ENCODE measurements at places on chromosomes 13 and 19.
A peak's percentile ranks its signal among the peaks of the same experiment; 100 is the strongest.

- DNase-seq = no peak
Observed at GRCh38 chr13:27026396-27026795, 145.2 kb downstream of the USP12 start.

GRCh38 chr19:8240274-8241229 lies 31.4 kb downstream of the CERS4 start:
- DNase-seq = peak; percentile 30

- no peak for DNase-seq
Observed at GRCh38 chr13:75637181-75637750, 1.1 kb downstream of the LMO7 start.

- no peak for DNase-seq
Observed at GRCh38 chr19:18833141-18833476, 1.4 kb downstream of the UPF1 start.

DNA sequence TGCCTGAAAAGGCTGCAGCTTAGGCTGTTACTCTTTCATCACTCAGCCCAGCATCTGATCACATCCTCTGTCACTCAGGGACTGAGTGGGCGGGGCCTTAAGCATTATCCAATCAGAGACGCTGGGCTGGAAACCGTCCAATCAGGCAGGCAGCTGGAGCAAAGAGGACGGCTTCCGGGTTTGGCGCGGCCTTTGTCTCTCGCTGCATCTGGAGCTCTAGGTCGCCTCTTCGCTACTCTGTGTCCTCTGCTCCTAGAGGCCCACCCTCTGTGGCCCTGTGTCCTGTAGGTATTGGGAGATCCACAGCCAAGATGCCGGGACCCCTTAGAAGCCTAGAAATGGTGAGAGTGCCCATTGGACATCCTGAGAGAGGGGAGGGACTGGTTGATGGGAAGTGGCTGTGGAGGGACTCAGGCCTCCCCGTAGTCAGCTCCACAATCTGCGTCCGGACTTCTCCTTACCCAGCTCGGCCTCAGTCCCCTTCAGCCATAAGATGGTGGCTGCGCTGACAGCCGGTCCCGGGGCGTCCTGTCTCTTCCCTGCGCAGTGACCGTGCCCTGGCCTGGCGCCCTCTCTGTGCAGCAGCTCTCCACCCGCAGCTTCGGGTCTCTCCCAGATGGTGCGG lies at the start of gene ZNF486:
Gene ZNF486, plus strand, starts transcription at position 195 of the 625 bp plus-strand sequence. Its CDS starts 117 bp downstream, at position 312.
- peak; percentile 23 for DNase-seq

GRCh38 chr13:31199849-31200636 lies at the start of gene B3GLCT:
TSS of gene B3GLCT (plus strand) at chr13:31199975. CDS start at chr13:31200085, 110 bp downstream.
- no peak for DNase-seq

DNA sequence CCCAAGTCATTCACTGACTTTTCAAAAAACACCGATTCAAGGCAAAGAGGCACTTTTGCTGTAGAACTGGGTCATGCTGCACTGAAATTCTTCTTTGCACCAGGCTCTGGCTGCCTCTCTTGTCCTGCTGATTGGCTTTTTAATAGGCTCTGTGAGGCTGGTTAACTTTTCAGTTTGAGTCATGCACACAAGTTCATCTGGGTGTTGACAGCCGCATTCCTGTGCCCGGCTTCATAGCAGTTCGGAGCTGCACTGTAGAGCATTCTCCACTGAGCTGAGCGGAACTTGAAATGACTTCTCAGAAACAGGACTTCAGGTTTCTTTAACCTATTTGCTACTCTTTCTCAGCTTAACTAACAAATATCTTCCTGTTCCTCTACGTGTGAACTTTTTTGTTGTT lies 978.3 kb downstream of the UQCRFS1 start:
- no peak for DNase-seq

DNA sequence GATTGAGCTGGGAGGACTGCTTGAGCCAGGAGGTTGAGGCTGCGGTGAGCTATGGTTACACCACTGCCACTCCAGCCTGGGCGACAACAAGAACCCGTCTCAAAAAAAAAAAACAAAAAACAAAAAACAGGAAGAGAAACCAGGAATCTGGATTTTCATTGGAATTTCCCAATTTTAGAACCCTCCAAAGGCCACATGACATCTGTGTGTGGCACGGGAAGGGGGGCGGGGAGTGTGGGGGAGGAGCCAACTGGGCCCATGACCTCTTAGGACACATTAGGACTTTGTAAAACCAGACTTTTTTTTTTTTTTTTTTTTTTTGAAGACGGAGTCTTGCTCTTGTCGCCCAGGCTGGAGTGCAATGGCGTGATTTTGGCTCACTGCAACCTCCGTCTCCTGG lies 21.2 kb upstream of the MYDGF start:
- DNase-seq = no peak

- no peak for DNase-seq
Observed at GRCh38 chr13:73142071-73142470, 83.3 kb downstream of the KLF5 start.

- no peak for DNase-seq
Observed at GRCh38 chr13:37457612-37458011, 141.0 kb downstream of the POSTN start.
